ENCODE measurements at places on chromosomes 2 and 18. TPM values are rescaled to one million over a fixed set of nuclear protein-coding genes. Genes with fewer than 3 reads are reported as not detected.

GAL3ST2 gene
- total RNA-seq: 1.0 TPM

ELOA2 gene
- not detected for total RNA-seq

SULT1C2 gene
- total RNA-seq: not detected

IL1RL2 gene
- 1.5 TPM for total RNA-seq

HOXD4 gene
- not detected for total RNA-seq

TNFRSF11A gene
- 6.9 TPM for total RNA-seq

KIF5C gene
- 14.1 TPM for total RNA-seq

HOXD8 gene
- not detected for total RNA-seq

GKN2 gene
- not detected for total RNA-seq

ITPRIPL1 gene
- 24.8 TPM for total RNA-seq

POU3F3 gene
- total RNA-seq: not detected

HSPD1 gene
- total RNA-seq: 872 TPM

RAB27B gene
- 0.35 TPM for total RNA-seq

EPB41L3 gene
- 13.4 TPM for total RNA-seq
